Choroid plexus epithelial cell (primary cell): ENCODE measurements at places on chromosomes 5 and 9.

DNA sequence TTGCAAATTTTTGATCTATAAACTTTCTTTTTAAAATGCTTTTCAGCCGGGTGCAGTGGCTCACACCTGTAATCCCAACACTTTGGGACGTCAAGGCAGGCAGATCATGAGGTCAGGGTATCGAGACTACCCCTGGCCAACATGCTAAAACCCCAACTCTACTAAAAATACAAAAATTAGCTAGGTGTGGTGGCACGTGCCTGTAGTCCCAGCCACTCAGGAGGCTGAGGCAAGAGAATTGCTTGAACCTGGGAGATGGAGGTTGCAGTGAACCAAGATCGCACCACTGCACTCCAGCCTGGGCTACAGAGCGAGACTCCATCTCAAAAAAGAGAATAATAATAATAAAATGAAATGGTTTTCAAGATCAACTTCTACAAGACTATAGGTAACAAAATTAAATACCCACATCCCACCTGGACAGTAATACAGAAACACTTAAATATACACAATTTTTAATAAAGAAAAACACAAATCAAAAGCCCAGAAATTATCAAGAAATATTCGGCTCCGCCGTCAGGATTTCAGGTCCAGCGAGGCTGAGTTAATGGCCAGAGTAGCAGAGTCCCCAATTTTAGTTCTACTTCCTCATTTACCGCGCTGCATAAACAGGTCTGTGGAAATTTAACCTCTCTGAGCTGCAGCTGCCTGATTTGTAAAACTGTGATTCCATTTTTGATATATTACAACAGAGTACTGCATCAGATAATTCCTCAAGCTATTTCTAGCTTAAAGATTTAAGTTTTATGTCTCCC is 4.0 kb downstream of the TUT7 start:
- DNase-seq = no peak

GRCh38 chr5:94888674-94889073 is 270.2 kb downstream of the SLF1 start:
- DNase-seq = no peak

DNA sequence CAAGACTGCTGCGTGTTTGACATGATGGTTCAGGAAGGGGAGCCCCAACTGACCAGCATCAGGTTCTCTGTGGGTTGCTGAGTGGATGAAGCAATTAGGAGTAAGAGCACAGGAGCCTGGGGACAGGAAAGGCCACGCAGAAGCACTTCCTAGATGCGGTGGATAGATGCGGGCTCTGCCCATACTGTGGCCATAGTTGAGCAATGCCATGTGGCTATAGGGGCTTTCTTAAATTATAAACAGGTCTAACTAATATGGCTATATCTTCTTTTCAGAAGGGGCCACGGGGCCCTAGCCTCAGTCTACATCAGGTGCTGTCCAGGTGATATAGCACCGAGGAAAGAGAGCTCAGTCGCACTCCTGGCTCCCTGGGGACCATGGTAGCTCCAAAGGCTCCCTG is 198.6 kb downstream of the GADD45G start:
- no peak for DNase-seq

DNA sequence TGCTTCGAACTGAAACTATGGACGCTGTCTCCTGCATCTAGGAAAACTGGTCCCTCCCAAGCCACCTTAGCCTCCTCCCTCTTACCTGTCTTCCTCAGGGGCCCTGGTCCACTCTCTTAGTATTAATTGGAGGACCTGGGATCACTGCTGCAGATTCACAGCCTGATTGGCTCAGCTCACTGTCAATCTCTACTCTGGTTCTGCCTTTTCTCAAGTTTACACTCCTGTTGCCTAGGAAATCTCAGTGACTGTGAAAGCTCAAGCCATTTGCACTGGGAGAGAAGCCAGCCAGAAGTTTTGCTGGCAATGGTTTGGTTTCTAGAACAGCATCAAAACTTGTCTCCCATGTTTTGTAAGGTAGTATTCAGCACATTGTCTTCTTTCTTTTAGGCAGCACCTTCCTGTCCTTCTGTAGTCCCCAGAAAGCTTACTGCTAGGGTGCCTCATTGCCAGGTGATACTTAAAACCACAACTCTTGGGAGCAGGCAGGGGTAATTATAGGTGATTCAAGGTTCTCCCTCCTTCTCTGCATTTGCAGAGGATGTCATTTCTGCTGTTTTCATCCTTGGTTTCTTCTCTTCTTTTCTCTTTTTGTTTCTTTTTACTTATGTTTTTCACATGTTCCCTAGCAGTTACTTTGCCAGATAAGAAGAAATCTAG is at the start of gene CAPSL:
CAPSL (minus strand) TSS at position 55 of the 660 bp plus-strand sequence. CDS start 17,502 bp downstream, outside the sequence.
- DNase-seq = peak; percentile 86

DNA sequence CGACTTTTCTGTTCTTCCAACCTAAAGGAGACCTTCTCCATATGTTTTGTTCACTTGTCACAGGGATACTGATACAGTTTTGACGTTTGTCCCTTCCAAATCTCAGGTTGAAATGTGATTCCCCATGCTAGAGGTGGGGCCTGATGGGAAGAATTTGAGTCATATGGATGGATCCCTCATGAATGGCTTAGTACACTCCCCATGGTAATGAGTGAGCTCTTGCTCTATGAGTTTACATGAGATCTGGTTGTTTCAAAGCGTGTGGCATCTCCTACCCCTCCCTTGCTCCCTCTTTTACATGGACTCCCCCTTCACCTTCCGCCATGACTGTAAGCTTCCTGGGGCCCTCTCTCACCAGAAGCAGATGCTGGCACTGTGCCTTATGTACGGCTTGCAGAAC is 6.9 kb downstream of the PIP5K1B start:
- DNase-seq = no peak

GRCh38 chr9:72633966-72634365 is 112.6 kb downstream of the TMC1 start:
- peak; percentile 55 for DNase-seq

- peak; percentile 93 for DNase-seq
These were observed 759.3 kb upstream of the TYRP1 start for GRCh38 chr9:11933926-11934325.

DNA sequence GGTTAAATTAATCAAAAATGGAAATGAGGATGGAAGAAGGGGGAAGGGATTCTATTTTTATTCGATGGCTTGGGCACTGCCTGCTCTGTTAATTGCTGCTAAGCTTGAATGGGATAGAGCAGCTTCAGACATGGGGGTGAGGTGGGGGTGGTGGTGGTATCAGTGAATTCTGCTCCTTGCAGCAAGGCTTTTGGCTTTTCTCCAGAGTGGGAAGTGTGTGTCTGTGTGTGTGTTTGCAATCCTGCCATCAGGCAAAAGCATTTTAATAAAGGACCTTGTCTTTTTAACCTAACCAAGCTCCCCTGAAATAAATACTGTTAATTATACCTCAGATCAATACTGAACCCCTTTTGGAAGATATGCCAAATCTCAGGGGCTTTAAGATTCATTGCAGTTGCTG is 110.9 kb upstream of the GPR151 start:
- DNase-seq = no peak

DNA sequence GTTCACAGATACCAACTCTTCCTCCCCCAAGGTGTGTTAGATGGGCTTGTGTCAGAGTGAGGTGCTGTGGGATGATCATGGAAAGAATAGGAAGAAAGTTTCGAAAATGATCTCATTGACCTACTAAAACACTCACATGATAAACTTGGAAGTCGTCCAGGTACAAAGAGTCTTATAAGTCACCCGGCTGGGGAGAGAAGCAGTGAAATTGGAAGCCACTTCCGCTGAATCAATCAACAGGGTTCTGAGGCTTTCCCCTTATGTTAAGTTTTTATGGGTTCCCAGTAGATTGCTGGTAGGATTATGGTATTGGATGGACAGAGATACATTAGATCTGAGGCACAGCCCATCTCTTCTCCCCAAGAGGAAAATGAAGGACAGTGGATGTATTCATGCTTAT is 218.8 kb upstream of the MSX2 start:
- peak; percentile 76 for DNase-seq

- DNase-seq = no peak
These were observed 31.9 kb upstream of the F2R start for GRCh38 chr5:76683816-76684731.

GRCh38 chr9:134661791-134662142 is 20.2 kb downstream of the COL5A1 start:
- DNase-seq = no peak
